ENCODE measurements at places on chromosomes 1 and 21.

- no peak for DNase-seq
Observed at GRCh38 chr1:942411-942821, 16.6 kb downstream of the NOC2L start.

DNA sequence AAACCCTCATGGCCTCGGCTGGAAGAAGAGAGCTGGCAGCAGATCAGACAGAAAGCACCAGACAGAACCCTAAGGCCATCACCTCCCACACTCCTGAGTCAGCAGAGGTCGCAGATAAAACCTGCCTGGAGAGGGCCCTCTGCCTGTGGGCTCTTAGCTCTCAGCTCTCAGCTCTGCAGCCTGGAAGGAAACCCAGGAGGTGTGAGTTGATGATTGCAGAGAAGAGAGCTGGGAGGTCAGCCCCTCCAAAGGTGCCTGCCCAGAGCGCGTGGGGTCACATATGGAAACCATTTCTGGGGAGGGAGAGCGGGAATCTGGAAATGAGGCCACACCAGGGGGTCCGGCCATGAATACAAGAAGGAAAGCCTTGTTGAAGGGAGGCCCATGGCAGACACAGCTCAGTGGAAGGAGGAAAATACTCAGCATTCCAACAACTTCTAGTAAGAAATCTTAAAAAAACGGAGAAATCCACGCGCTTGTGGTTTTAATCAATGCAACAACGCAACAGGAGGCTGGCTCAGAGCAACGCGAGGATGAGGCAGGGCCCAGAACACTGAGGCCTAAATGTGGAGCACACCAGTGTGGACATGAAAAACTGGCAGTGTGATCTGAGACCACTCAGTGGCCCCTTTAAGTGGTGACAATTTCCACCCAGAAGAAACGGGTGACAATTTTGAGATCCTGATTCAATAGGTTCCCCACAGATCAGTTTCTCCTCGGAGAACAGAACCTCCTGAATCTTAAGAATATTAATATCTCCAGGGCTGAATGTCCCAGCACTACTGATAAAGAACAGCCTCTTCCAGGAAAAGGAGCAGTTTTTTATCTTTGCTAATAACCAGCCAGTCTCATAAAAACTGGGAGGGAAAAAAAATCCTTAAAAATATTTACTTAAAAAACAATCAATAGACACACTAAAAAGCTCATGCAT lies 45.7 kb downstream of the PSMG1 start:
- no peak for DNase-seq

GRCh38 chr1:81151206-81151605 lies 649.5 kb upstream of the ADGRL2 start:
- DNase-seq: no peak

DNA sequence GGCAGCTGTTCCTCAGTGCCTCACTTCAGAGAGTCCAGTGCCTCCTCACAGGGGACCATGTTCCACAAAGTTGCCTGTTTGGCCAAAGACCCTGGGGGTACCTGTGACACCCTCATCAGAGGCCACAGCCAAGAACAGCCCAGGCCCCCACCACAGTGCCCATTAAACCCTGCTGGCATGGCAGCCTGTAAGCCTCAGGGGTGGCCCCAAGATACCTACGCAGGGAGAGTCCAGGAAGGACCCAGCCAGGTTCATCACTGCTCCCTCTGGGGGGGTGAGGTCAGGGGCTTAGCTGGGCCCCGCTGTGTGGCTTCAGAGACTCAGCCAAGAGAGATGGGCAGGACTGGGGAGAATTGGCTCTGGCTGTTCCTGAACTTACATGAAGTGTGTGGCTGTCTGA lies 19.1 kb upstream of the PRDM16 start:
- peak; percentile 54 for DNase-seq

GRCh38 chr1:89589515-89589914 lies 43.4 kb upstream of the LRRC8C start:
- DNase-seq: no peak

DNA sequence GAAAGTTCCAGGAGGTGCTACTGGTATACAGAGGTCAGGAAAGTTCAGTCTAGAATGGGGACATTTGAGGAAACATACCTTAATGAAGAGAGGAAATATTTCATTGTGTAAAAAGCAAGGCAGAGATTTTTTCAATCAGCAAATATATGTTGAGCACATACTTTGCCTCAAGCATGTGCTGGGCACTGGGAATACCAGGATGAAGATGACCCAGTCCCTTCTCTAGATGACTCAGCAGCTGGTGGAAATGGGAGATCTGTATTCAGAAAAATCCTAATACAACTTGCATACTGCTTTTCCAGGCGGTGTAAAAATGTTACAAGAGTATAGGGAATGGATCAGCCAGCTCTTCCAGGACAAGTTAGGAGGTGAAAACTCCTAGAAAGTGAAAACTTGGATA lies 229.3 kb downstream of the FGGY start:
- DNase-seq: no peak

DNA sequence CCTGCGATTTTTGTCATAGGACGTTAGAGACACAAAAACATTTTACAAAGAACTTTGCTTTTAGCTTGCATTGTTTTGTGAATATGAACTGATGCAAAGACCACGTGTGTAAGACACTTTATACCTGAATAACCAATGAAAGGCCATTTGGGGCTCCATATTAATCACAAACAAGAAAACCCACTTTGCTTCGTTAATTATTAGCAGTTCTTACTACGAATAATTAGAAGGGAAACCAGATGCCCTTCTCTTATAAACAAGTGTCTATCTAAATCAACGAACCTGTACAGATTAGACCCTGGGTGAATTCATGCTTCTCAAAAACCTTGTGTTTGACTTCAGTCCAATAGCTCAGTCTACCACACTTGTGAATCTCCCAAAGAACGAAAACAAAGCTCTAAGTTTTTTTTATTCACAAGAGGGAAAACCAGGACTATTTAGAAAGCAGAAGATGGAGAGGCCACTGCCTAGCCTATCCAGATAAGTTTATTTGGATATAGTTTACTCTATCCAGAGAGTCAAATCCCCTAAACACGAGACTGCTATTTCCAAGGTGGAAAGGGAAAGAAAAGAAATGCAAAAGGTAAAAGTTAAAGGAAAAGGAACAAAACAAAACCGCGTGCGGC lies 897 bp downstream of the CYYR1 start:
- no peak for DNase-seq

DNA sequence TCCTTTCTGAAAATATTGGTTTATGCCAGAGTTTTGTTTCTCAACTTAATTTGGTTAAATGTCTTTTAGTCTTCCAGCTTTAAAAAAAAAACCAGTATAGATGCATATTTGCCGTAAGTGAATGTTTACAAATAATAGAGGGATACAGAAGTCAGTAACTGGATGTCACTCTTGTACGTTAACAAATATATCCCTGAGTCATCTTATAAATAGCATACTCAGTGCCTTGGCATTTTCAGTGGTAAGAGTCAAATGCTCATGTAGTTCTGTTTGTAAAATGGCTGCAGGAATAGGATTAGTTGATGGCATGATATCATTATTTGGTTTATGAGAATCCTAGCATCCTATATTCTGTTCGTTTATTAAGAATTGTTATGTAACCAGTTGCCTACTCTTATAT lies 55.4 kb downstream of the SPEN start:
- DNase-seq: no peak

DNA sequence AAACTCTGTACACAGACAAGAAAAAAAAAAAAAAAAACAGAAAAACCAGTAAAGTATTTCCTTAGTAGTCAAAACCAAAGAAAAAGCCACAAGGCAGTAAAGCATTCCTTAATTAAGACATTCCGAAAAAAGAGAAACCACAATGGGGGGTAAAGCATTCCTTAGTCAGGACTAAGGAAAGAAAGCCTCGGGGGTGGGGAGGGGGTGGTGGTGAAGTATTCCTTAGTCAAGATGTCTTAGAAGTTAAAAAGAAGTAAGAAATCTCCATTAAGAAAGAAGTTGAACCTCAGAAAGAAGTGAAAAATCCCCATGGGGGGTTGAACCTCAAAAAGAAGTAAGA lies 28.2 kb upstream of the FMO1 start:
- no peak for DNase-seq

- DNase-seq: no peak
Observed at GRCh38 chr1:76291737-76292136, 217.2 kb downstream of the ST6GALNAC3 start.

DNA sequence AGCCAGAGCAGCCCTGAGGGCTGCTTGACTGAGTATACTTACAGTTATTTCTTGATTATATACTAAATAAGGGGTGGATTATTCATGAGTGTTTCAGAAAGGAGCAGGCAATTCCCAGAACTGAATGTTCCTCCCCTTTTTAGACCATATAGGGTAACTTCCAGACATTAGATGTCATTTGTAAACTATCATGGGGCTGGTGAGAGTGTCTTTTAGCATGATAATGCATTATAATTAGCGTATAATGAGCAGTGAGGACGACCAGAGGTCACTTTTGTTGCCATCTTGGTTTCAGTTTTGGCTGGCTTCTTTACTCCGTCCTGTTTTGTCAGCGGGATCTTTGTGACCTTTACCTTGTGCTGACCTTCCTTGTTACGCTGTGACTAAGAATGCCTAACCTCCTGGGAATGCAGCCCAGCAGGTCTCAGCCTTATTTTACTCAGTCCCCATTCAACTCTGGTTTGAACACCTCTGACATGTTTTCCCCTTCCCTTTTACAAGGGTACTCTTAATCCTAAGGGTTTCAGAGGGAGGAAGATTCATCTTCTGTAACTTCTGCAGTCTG lies 16.2 kb downstream of the KCTD3 start:
- no peak for DNase-seq

DNA sequence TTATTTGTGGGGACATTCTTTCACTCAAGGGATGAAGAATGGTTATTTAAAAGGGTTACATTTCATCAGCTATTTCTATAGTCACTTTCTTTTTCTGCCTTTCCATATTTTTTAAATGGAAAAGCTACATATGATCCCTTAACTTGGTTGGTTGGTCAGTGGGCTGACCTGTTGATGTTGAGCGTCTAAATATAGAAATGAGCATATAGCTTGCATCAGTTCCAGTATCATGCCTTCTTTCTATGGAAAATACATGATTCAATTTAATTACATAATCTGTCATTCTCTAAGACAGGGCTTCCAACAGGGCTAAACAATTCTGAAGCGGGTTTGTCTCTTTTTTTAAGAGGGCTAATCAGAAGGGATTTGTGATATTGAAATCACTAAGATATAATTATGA lies 40.6 kb downstream of the TYW3 start:
- no peak for DNase-seq

- DNase-seq: no peak
Observed at GRCh38 chr1:21865609-21865942, 53.5 kb downstream of the LDLRAD2 start.

- no peak for DNase-seq
Observed at GRCh38 chr1:52917581-52917980, 4.0 kb downstream of the ECHDC2 start.

GRCh38 chr1:170448661-170449158 lies 83.3 kb upstream of the GORAB start:
- no peak for DNase-seq

- DNase-seq: no peak
Observed at GRCh38 chr1:52571783-52572182, 18.9 kb upstream of the TUT4 start.

DNA sequence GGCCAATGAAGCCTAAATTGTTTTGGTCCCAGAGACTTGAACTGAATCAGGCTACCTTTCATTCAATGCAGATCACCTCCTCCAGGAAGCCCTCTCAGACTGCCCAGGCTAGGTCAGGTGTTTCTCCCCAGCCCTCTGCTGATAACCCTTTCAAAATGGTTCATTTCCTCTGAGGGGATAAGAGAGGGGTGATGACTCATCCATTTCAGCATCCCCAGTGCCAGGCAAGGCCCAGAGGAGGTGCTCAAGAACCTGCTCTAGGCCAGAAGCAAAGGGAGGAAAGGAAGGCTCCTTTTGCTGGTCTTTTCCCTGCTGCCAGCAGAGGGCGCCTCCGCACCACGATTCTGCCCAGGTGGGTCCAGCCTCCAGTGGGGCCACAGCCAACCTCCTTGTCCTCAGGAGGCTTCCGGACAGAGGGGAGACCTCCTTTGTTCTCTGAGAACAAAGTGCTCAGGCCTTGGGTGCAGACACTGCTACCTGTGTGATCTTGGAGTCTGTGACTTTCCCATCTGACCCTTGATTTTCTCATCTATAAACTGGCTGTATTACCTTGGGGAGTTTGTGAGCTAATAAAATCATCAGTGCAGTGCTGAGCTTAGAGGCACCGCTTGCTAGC lies 45.3 kb upstream of the ARHGEF10L start:
- peak; percentile 76 for DNase-seq

- no peak for DNase-seq
Observed at GRCh38 chr1:51952638-51953037, 37.9 kb downstream of the RAB3B start.

DNA sequence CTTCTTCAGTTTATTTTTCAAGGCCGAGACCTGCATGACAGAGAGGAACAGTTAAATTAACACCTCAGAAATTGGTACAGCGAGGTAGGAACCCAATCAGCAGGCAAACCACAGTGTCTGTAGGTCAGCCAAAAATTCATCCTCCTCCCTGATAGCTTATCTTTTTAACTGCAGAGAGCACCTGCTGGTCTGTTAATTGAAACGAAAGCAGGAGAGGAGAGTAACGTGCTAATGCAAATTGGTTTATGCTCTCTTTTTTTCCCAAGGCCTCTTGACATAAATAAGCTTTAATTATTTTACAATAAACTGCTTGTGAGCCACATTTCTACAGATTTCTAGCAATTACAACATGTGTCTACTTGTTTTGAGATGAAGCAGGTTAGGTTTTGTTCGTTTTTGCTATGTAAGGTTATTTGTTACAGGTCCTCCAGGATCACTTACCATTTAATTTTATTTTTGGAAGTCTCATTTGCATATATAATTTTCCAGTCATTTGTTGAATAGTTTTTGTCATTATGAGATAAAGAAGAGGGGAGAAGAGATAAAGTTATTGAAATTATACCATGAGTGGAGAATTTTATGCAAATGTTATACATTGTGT lies 179.9 kb downstream of the DENND1B start:
- DNase-seq: no peak

DNA sequence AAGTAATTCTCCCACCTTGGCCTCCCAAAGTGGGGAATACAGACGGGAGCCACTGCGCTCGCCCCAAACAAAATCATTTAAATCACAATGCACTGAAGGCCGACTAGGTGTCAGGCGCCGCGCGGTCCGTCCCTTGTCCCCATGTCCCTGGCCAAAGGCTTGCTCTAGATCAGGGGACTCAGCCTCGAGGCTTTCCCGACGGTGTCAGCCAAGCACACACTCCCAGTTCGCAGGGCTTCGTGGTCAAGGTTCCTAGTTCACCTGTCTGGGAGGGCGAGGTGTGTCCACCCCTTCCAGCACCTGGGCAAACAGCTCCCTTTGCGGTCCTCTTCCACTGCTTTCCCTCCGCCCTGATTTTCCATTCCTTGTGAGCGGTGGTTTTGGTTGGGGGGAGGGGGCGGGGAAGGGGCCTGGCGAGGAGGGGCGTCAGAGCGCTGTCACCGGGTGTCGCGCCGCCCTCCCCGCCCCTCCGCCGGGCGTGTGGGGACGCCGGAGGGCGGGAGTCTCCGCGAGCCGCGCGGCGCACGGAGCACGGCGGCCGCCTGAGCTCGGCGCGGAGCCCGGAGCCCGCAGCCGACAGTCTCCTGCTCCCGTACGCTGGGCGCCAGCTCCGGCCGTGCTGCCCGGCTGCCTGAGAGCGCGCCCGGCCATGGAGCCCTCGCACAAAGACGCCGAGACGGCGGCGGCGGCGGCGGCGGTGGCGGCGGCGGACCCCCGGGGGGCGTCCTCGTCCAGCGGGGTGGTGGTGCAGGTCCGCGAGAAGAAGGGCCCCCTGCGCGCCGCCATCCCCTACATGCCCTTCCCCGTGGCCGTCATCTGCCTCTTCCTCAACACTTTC lies at the start of gene STUM:
STUM (plus strand) TSS at position 509 of the 838 bp plus-strand sequence; CDS start at position 650, 141 bp downstream.
- no peak for DNase-seq
